ENCODE measurements at places on chromosomes 12 and 14. TPM values are rescaled to one million over a fixed set of nuclear protein-coding genes. Genes with fewer than 3 reads are reported as not detected.

DNA sequence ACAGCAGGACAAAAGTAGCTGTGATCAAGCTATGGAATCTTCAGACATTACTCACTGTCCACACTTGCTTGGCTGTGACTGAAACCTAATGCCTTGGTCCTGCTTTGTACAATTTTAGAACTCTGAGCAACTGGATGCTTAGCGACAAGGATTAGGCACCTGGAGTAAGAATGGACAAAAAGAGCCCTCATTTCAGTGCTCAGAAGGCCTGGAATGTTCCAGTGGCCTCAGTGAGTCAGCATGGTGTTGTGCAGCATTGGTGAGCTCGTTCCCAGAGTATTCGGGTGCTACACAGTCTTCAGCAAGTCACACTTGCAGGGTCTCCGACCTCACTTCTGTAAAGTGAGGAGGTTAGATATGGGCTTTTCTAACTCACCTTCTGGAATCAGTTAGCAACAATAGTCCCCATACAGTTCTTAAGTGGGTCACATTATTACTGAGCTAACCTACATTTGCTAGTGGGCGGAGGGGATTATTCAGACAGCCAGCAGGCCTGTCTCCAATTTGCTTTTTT is 108.0 kb upstream of the MDM1 start:
- DNase-seq: no peak

DNA sequence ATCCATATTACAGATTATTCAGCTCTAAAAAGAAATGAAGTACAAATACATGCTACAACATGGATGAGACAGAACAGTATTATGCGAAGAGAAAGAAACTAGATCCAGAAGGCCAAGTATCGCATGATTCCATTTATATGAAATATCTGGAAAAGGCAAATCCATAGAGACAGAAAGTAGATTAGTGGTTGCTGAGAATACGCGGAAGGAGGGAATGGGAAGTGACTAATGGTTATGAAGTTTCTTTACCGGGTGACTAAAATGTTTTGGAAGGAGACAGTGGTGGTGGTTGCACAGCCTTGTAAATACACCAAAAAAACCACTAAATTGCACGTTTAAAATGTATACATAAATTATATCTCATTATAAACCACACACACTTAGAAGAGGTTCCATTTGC is 12.5 kb downstream of the PRDM4 start:
- no peak for DNase-seq

DNA sequence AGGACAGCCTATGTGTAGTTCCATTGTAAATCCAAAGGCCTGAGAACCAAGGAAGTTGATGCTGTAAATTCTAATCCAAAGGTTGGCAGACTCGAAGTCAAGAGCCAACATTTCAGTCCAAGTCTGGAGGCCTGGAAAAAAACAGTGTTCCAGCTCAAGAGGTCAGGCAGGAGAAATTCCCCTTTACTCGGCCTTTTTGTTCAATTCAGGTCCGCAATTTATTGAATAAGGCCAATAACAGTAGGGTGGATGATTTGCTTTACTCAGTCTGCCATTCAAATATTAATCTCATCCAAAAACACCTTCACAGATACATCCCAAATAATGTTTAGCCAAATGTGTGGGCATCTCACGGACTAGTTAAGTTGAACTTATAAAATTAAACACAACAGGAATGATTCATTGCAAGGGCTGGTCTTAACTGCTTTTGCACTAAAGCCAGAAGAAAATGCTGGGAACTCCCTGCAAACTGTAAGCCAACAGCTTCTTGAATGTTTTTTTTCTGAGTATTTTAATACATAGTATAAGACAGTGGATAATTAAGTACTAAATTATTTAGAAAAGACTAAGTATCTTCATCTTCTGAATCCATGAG is 197.4 kb upstream of the GARIN6 start:
- no peak for DNase-seq

- no peak for DNase-seq
These were observed 513.1 kb downstream of the KCNH5 start for GRCh38 chr14:62532181-62532580.

GRCh38 chr14:22515929-22516328 is 73.1 kb downstream of the DAD1 start:
- no peak for DNase-seq

GRCh38 chr12:17579205-17580026 is 510.6 kb downstream of the RERGL start:
- no peak for DNase-seq

CELA1 gene
- not detected for total RNA-seq

CKB gene
- 436 TPM for total RNA-seq

CCDC175 gene
- total RNA-seq: not detected

ADAMTS20 gene
- total RNA-seq: not detected

AICDA gene
- total RNA-seq: not detected

OR4E2 gene
- not detected for total RNA-seq

APOF gene
- 0.10 TPM for total RNA-seq

CLEC6A gene
- not detected for total RNA-seq
